ENCODE measurements at places on chromosomes 6 and 20.

- DNase-seq: no peak
Observed at GRCh38 chr20:19211252-19211651, 1.2 kb upstream of the SLC24A3 start.

DNA sequence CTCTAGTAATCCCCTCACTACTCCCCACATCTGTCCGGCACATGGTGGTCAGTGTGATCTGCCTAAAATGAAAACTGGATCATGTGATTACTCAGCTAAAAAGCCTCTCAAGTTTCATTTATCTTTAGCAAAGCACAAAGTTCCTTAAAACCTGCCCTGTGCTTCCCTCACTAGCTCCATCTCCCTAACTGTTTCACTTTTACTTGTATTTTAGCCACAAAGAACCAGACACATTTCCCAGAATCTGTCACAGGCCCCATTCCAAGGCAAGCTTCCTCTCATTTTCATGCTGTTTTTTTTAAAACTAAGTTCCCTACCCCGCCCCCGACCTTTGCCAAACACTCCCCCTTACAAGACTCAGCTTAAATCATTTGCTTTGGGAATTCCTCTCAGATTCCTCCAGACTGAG is 8.9 kb upstream of the IGF2R start:
- no peak for DNase-seq

DNA sequence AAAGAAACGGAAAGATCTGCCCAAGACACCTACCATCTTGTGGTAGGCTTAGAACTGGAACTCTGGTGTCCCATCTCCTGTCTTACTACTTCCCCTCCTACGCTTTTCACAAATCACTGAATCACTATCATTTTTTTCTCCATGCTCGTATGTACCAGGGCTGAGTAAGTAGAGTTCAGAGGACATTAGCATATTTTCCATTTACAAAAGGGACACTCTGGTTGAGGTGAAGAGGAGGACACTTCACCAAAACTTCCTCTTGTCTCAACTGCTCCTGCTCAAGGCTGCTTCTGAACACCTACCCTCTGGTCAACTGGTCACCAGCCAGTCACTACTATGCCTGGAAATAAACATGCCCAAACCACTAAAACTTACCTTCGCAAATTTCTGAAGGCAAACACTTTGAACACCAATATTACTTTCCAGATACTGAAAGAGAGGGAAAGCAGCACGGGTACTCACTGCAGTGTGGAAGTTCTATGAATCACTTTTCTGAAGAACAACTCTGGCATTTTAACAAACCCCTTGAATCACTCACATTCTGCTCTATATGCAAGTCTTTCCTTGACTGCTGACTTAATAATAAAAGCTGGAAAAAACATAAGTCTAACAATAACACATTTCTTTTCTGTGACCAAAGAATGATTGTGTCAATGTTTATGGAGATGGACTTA is 123.3 kb downstream of the INSM1 start:
- no peak for DNase-seq

DNA sequence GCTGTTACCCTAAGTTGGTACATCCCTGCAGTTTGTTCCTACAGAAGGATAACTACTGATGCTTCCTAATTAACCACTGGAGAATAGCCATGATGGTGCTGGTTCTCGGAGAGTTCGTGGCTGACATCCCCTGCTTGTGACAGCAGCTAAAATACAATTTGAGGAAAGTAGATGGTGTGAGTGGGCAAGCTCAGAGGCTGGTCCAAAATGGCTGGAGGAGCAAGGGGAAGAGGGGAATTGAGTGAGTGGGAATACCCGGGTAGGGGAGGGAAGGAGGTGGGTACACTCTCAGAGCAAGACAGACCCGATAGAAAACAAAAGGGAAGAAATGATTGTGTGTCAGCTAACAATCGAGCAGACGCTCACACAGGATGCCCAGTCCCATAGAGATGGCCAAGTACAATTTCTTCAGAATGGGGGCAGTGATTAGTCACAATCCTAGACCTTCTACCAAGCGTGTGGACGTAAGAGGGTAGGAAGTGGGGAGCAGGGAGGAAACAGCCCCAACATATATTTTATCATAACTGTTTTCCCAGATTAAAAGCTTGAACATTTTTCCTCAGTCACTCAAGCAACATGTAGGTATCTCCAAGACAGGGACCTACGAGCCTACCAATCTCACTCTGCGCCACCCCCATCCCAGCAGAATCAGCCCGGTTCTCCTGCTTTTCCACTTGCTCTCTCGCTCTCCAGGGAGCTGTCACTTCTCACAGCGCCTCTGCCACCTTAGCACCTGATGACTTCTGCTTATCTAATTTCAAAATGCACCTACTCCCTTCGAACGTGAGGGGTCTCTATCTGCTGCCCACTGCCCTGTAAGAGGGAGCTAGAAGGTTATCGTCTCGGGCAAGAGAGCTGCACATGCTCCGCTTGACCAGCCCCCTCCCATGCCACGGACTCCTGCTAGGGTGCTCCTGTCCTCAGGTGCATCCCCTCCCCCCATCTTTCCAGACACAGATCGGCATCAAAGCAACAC is 26.2 kb downstream of the RIPOR2 start:
- DNase-seq: peak; percentile 69

GRCh38 chr20:41476013-41476441 is 109.4 kb upstream of the EMILIN3 start:
- DNase-seq: no peak

- DNase-seq: no peak
Observed at GRCh38 chr6:151015101-151015700, 149.7 kb downstream of the MTHFD1L start.

DNA sequence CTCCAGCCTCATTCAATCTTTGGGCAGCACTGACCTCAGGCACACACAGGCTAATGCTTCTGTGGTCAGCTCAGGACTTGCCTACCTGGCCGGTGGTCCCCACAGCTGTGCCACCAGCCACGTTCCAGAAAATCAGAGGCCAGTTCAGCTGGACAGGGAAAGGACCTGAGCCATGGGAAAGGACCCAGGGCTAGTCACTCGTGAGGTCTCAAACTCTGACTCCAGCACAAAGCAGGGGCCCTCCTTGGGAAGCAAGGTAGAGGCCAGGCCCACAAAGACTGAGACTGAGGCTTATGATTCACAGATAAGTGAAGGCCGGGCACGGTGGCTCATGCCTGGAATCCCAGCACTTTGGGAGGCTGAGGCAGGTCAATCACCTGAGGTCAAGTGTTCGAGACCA is 22.4 kb upstream of the HELZ2 start:
- no peak for DNase-seq

DNA sequence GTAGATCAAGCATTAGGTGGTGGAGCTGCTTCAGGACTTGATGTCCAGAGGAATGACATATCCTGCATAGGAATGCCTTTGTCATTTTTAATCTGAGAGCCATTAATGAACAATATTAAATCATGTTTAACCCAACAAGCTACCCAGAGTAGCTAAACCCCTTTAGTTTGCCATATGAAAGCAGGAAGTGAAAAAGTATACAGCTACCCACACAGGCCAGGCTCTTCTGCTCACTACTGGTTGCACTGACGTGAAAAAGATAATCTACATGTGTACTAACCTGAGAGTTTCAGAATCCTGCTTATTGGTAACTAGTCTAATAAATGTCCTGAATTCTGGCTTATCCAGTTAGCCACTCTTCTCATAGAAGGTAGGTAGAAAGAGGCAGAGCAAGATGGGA is 19.9 kb downstream of the GLYATL3 start:
- no peak for DNase-seq

DNA sequence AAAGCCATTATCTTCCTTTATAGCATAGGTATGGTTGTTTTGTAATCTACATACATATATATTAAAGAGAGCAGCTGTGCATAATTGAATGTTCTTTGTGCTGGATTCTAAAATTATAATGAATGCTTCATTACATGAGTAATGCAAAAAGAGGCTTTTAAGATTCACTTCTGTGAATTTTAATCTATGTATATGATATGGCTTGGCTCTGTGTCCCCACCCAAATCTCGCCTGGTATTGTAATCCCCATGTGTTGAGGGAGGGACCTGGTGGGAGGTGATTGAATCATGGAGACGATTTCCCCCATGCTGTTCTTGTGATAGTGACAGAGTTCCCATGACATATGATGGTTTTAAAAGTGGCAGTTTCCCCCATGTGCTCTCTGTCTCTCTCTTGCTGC is 255.4 kb downstream of the GRM1 start:
- DNase-seq: no peak

DNA sequence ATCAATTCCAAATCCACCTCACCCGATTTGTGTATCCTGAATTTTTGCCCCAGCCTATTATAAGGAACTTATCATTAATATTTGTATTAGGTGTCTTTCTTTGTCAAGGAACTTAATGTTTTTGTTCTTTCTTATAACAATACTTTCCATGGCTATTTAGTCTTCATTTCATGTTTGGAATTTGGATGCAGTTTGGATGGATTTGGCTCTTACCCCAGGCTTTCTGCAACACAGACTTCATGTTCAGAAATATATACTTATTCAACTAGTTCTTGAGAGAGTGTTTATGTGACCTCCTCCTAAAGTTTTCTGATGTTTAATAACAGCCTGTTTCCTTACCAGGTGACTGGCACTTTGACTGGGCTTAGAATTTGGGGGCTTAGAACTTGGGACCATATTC is 35.9 kb upstream of the TOX2 start:
- no peak for DNase-seq

DNA sequence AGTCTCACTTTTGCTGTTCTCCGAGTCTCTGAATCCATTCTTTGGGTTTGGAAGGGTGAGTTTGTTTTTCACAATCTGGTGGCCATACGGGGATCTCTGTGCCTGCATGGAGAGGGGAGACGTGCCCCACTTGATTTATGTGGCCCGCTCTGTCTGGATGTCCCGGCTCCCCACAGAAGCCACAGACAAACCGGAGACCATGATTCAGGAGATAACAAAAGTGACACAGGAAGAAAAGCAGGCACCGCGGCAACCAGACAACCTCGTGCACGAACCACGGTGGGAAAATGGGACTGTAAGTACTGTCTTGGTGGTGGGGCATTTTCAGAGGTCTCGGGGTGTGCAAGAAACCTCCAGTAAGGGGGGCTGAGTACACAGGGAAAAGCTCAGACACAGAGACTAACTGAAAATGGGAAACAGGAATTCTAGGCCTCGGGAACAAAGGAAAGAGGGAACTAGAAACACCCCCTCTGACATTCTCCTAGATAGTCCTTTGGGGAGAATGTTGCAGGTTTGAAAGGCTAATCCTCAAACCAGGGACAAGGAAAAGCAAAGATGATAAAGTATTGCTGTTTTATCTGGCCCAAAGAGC is 22.1 kb upstream of the ZNF318 start:
- no peak for DNase-seq

GRCh38 chr6:98131290-98131990 is 702.9 kb upstream of the POU3F2 start:
- no peak for DNase-seq

DNA sequence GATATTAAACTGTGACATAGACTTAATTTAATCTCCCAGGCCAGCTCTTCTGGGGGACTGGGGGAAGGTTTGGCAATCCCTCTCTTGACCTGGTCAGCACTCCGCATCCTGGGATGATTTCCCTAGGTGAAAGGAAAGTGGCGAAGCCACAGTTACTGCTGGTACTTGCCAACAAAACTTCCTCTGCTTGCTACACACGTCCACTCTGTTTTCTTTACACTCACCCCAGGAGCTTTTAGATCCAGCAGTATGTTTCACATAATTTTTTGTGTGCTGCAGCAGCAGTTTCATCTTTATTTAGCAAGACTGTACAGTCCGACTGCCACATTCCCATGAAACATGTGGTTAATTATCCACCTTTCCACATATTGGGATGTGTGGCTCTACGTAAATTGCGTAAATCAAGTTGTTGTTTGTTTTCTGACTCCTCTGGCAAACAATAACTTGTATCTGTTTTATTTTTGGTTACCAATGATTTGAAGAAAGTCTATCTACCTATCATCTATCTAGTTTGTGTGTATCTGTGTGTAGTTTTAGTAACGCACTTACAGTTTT is 284.0 kb downstream of the PHF3 start:
- no peak for DNase-seq

DNA sequence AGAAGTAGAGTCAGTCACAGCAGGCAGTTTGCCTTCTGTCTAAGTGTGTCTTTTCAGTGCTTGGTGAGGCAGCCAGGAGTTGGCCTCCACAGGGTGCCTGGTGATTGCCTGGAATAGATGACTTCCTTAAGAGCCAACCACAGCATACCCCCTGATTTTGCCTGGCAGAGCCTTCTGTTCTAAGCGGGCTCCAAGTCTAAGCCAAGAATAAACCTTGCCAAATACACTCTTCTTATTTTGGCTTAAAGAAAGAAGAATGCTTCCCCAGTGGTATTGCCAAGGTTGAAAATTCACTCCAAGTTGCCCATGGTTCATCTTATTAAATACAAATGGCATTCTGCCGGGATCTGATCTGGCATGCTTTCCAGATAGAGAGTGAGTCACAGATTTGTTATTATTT is 1424.8 kb upstream of the EYS start:
- no peak for DNase-seq

- DNase-seq: no peak
Observed at GRCh38 chr6:109165392-109165974, 70.2 kb downstream of the CEP57L1 start.

DNA sequence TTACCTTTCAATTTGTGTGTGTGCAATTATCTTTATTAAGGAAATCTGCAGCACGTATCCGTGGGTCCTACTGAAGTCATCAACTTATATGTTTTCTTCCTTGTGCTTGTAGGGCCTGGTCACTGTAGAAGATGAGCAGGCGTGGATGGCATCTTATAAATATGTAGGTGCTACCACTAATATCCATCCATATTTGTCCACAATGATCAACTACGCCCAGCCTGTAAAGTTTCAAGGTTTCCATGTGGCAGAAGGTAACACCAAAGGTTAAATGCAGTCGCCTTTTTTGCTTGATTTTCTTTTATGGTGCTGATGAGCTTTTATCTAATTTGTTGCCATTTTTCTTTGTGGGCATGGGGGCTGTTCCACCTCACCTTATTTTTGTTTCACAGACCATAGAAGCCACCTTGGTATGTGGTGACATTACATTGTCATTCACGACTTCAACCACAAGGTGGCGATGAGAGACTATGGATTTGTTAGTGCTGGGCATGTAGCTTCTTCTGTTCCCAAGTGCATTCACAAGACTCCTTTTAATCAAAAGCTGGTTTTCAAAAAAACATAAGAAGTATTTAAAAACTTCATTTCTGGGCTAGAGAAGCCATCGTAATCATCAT is 106.5 kb upstream of the LAMP5 start:
- DNase-seq: peak; percentile 61

GRCh38 chr6:48658915-48659314 is 547.9 kb upstream of the PTCHD4 start:
- no peak for DNase-seq

- no peak for DNase-seq
Observed at GRCh38 chr20:64268174-64268573, 12.6 kb downstream of the PCMTD2 start.

GRCh38 chr6:113693851-113694250 is 163.3 kb upstream of the MARCKS start:
- DNase-seq: no peak

DNA sequence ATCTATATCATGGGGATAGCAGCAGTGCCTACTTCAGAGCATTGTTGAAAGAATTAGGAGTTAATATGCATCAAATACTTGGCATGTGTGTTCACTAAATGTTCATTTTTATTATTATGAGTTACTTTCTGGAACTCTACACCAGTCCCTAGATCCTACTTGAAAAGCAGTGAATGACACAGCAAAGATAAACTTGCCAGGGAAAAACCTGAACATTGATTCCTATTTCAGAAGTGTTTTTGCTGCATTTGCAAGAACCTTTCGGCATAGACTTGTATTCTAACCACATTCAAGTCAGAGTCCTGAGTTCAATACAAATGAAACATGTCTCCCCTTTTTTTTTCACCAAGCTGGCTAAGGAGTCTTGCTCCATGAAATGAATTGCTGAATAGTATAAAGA is 187.4 kb upstream of the TAB2 start:
- DNase-seq: no peak

- DNase-seq: no peak
Observed at GRCh38 chr6:45965007-45965406, 50.7 kb downstream of the CLIC5 start.
